ENCODE measurements at places on chromosomes 12 and 14.

GRCh38 chr12:13165617-13166041 lies 30.9 kb upstream of the EMP1 start:
- peak; percentile 54 for DNase-seq

DNA sequence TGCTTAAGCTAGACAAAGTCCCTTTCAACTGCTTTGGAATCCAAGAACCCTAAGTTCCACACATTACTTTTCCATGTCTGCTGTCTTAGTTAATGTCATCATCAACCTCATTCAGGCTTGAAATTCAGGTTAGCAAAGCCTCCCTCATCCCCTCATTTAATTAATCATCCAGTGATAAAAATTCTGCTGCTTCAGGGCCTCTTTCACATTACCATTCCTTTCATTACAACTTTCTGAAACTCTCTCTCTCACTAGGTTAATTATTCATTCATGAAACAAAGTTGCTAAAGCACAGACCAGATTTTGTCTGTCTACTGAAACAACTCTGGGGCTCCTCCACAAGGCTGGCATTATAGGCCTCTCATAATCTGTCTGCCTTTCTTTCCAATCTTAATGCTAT lies 9.4 kb upstream of the VTI1B start:
- no peak for DNase-seq

- DNase-seq = no peak
Observed at GRCh38 chr12:92357584-92358261, 212.1 kb upstream of the BTG1 start.

GRCh38 chr14:80477388-80478160 lies 266.3 kb upstream of the DIO2 start:
- DNase-seq = no peak

GRCh38 chr12:124150168-124150567 lies 144.7 kb upstream of the RFLNA start:
- DNase-seq = no peak

GRCh38 chr14:91708795-91709194 lies 23.1 kb downstream of the CATSPERB start:
- DNase-seq = no peak

DNA sequence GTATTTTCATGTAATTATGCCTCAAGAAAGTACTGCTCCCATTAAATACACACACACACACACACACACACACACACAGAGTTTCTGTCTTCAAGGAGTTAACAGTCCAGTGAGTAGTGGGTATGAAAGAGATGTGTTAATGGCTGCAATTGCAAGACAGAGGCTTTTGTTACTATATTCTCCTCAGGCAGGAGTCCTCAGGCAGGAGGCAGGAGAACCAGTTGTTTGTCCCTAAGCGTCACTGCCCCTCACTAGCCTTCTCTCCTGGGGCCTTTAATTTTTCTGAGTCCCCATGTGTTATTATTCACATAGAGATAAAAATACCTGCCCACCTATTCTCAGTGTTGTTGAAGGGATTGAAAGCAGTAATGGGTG lies 31.2 kb downstream of the DAD1 start:
- no peak for DNase-seq

DNA sequence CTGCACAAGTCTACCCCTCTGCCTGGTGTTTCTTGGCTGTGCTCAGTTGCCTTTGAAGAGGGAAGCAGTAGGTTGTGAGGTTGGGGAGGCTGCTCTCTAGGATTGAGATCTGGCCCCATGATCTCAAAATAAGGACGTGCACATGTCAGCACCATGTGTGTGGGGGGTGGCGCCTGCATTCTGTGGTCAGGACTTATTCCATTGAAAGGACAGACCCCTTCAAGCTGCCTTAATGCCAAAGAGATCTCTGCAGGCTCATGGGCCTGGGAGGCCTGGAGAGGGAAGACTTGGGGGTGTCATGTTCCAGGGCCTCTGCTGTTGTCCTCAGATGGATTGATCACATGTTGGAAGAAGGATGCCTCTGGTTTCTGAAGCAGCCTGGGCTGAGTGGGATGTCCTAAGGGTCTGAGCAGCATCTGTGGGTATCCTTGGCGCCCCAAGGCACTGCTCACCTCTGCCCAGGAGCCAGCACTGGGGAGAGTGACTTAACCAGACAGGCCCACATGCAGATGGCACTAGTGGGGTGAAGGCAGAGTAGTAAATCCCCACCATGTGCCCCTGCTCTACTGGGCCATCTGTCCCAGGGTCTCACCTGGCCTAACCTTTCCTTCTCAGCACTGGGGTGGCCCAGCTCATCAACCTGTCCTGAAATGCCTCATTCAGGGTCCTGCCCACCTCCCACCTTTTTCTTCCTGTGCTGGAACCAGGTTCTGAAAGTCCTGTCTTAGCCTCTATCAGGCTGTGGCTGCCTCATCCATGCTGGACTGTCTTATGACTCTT lies 118.9 kb downstream of the ADGRD1 start:
- no peak for DNase-seq

- no peak for DNase-seq
Observed at GRCh38 chr12:26976687-26977086, 37.5 kb downstream of the TM7SF3 start.
